ENCODE measurements at places on chromosomes 2 and 18. TPM values are rescaled to one million over a fixed set of nuclear protein-coding genes. Genes with fewer than 3 reads are reported as not detected.

The POMC gene
- total RNA-seq: 0.32 TPM

The C2orf80 gene
- total RNA-seq: not detected

The UGT1A3 gene
- not detected for total RNA-seq

The ZNF519 gene
- 6.0 TPM for total RNA-seq

The IL37 gene
- not detected for total RNA-seq

The POTEI gene
- total RNA-seq: under 0.01 TPM

The NAT8 gene
- not detected for total RNA-seq

The PHOSPHO2 gene
- 2.6 TPM for total RNA-seq

The SEMA4F gene
- 5.6 TPM for total RNA-seq

The LYPD6B gene
- 3.0 TPM for total RNA-seq

The RAX gene
- not detected for total RNA-seq

The ALPP gene
- total RNA-seq: not detected

The CPO gene
- not detected for total RNA-seq

The VPS54 gene
- 32.0 TPM for total RNA-seq

The NDC80 gene
- total RNA-seq: 25.5 TPM

The MTHFD2 gene
- 174 TPM for total RNA-seq

The SKOR2 gene
- not detected for total RNA-seq

The MYL1 gene
- not detected for total RNA-seq

The GORASP2 gene
- total RNA-seq: 51.5 TPM

The FAHD2A gene
- total RNA-seq: 26.3 TPM

The HDHD2 gene
- total RNA-seq: 16.1 TPM

The MTA3 gene
- total RNA-seq: 25.8 TPM

The CREG2 gene
- total RNA-seq: not detected

The ATP6V1C2 gene
- total RNA-seq: under 0.01 TPM

The ALKAL2 gene
- total RNA-seq: not detected

The EN1 gene
- under 0.01 TPM for total RNA-seq

The DSC3 gene
- total RNA-seq: 0.43 TPM

The SRD5A2 gene
- not detected for total RNA-seq

The MC5R gene
- total RNA-seq: not detected

The HOXD13 gene
- total RNA-seq: not detected

The TMEM200C gene
- not detected for total RNA-seq

The DYNAP gene
- total RNA-seq: not detected

The PID1 gene
- total RNA-seq: 16.4 TPM

The DNAJC10 gene
- 116 TPM for total RNA-seq

The LOXHD1 gene
- under 0.01 TPM for total RNA-seq

The PDE6D gene
- 24.6 TPM for total RNA-seq

The CAPN10 gene
- total RNA-seq: 22.5 TPM

The HOXD8 gene
- total RNA-seq: 15.5 TPM

The MAPRE3 gene
- 3.5 TPM for total RNA-seq

The MC2R gene
- total RNA-seq: not detected

The CLEC4F gene
- total RNA-seq: not detected

The KIF5C gene
- total RNA-seq: under 0.01 TPM

The GALNT3 gene
- total RNA-seq: 4.3 TPM

The OSGEPL1 gene
- total RNA-seq: 7.4 TPM

The AGXT gene
- total RNA-seq: not detected

Measured in fibroblast of villous mesenchyme (primary cell).